ENCODE measurements at places on chromosomes 11 and 22.
A peak's percentile ranks its signal among the peaks of the same experiment; 100 is the strongest.

GRCh38 chr11:13450832-13451397 is 12.1 kb downstream of the BTBD10 start:
- no peak for DNase-seq

GRCh38 chr22:20585639-20586402 is 78.4 kb downstream of the MED15 start:
- no peak for DNase-seq

- no peak for DNase-seq
These were observed 4.9 kb downstream of the PNPLA3 start for GRCh38 chr22:43928468-43928867.

GRCh38 chr22:28095316-28096095 is 176.4 kb upstream of the PITPNB start:
- DNase-seq = no peak

DNA sequence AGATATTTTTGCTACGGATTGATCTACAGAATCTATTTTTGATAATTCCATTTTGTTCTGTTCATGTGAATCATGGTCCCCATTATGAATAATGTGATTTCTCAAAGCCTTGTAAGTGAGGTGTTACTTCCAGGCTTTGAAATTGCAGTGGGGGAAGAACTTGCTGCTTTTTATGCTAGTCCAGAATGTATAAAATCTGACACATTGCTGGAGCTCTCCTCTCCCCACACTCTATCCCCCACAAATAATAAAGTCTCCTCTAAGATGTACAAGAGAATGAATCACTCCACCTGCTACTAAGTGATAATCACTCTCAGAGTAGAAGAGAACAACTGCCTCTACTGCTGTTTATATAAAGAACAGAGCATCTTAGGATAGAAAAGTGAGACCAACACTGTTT is 5.9 kb upstream of the RAB6A start:
- DNase-seq = no peak

DNA sequence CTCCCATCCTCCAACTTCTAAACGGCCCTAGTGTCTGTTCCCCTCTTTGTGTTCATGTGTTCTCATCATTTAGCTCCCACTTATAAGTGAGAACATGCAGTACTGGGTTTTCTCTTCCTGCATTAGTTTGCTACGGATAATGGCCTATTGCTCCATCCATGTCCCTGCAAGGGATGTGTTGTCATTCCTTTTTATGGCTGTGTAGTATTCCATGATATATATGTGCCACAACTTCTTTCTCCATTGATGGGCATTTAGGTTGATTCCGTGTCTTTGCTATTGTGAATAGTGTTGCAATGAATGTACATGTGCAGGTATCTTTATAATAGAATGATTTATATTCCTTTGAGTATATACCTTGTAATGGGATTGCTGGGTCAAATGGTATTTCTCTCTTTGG is 5.6 kb upstream of the SMIM38 start:
- no peak for DNase-seq

DNA sequence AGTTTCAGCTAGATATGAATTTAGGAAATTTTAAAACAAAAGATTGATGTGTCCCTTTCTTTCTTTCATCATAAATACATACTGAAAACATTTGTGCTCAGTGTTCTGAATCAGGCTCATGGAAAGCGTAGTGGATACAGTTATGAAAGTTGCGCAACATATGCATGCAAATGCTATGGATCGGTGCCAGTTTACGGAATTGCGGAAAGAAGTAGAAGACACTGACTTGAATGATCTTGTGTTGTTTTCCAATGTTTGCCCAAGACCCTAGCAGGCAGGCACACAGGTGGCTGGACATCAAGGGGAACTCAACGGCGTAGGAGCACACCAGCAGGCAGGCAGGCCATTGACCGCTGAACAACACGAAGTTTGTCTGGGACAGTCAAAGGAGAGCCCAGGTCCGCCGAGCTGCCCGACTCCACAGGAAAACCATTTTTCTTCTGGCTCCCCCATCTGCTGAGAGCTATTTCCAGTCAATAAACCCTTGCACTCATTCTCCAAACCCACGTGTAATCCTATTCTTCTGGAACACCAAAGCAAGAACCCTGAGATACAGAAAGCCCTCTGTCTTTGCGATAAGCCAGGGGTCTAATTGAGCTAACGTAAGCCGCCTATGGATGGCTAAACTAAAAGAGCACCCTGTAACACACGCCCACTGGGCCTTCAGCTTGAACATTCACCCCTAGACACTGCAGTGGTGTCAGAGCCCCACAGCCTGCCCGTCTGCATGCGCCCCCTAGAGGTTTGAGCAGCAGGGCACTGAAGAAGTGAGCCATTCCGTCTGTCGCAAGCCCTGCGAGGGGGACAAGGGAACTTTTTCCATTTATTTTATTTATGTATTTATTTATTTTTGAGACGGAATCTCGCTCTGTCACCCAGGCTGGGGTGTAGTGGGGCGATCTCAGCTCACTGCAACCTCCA is 7.4 kb upstream of the BIRC3 start:
- DNase-seq = no peak

DNA sequence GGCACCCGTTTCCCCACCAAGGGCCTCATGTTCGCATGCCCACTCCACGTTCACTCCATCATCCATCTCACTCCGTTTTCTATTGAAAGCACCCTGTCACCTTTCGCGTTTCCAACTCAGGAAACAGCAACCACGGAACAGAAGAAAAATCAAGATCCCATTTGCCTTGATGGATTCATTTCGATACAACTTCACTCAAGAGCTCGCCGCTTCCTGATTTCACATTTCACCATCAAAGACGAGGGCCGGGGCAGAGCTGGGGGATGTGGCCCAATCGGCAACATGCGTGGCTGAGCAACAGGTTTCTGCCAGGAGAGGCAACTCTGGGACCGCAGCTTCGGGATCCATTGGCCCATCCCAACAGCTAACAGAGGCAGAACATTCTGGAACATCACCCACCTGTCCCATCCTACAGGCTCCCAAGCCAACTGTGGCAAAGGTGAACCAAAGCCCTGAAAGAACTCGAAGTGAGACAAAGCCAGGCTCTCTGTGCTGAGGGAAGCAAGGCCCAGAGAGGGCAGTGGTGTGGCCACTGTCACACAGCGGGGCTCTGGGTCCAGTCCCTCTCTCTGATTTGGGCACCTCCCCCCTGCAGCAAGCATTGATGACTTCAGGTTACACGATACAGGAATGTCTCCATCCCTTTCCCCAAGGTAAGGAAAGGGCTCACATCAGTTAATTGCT is 36.2 kb upstream of the CD5 start:
- no peak for DNase-seq

GRCh38 chr11:119513806-119514170 is 90.8 kb upstream of the THY1 start:
- no peak for DNase-seq

GRCh38 chr11:33690290-33691065 is 10.1 kb downstream of the C11orf91 start:
- DNase-seq = no peak

DNA sequence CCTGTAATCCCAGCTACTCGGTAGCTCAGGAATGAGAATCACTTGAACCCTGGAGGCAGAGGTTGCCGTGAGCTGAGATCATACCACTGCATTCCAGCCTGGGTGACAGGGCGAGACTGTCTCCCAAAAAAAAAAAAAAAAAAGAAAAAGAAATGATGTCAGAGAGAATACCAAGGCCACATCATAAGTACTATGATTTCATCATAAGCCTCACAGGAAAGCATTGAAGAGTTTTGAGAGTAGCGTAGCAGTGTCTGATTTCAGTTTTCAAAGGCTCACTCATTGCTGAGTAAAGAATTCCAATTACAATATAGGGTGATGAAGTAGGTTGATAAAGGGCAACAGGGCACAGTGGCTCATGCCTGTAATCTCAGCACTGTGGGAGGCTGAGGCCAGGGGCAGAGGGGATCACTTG is 88.8 kb downstream of the MRTFA start:
- no peak for DNase-seq

DNA sequence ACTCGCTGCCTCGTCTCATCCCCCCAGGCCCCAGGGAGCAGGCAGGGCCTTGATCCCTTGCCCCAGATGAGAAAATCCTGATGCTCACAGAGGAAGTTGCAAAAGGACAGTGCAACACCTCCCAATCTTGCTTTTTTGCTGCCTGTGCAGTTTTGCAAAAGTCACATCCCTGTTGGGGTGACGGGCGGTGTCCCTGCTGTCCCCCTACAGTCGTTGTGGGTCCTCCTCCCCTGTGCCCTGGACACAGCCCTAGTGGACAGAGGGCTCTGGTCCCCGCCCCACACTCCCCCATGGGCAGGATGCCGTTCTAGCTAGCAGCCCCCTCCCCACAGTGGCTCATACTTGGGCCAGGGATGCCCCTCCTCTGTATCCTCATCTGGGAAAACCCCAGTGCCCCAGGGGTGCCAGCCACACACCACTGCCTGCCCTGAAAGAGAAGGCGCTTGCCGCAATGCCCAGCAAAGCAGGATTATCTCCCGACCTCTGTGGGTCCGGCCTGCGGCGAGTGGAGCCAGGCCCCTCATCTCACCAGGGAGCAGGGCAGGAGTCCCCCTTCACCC is 18.4 kb upstream of the CTSD start:
- no peak for DNase-seq

- DNase-seq = no peak
These were observed 22.3 kb downstream of the NTM start for GRCh38 chr11:131392528-131393255.

DNA sequence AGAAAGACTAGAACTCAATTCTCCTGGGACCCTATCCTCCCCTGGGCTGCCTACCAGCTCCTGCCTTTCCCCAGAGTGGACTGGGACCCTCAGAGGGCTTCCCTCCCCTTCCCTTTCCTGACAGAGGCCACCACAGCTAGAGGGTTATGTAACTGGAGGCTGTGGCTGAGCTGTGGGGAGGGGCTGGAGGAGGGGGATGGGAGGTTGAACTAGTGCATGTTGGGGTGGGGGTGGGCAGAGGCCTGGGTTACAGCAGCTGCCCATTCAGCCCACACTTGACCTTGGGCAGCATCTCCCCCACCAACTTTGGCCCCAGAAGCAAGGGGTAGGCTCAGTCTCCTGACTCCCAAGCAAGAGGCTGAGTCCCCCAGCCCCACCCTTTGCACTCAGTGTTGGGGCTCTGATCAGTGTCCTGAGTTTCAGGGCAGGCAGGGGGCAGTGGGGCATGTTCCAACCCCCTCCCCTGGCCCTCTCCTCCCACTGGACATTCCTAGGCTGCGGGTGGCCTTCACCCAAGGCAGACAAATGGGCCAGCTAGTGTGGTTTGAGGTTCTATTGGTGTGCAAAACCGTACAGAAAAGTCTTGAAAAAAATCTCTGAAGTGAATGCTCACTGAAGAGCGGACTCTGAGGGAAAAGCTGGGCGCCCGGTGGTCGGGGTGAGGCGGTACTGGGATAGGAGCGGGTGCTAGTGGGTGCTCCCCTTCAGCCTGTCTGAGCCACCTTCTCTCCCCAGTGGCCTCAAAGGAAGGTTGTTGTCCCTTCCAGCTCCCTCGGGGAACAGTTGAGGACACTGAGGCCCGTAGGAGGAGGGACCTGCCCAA is 3.8 kb downstream of the KCNC1 start:
- DNase-seq = no peak

DNA sequence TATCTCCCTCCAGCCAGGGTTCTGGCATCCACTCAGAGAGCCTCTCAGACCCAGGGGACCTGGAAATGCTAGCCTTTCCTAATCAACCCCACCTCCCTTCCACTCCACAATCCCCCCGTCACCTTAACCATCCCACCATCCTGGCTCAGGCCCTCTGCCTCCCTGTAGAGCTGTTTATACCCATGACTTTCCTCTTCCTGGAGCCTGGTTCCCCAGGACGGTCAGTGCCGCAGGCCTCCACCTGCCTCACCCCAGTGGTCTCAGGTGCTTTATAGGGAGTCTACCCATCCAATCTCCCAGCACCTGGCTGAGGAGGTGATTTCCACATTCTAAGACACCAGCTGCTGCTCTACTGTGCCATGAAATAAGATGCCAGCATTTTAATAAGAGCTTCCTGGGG is 1159.5 kb downstream of the TBC1D22A start:
- DNase-seq = no peak

- peak; percentile 39 for DNase-seq
These were observed 74.6 kb downstream of the CELSR1 start for GRCh38 chr22:46462726-46463371.

Data from NCI-H1436 (cell line).